Kidney epithelial cell (primary cell): ENCODE measurements at places on chromosomes 5 and 9. TPM values are rescaled to one million over a fixed set of nuclear protein-coding genes. Genes with fewer than 3 reads are reported as not detected.
A peak's percentile ranks its signal among the peaks of the same experiment; 100 is the strongest.

BTNL3 gene
- total RNA-seq, result not detected in 2 replicates

DNA sequence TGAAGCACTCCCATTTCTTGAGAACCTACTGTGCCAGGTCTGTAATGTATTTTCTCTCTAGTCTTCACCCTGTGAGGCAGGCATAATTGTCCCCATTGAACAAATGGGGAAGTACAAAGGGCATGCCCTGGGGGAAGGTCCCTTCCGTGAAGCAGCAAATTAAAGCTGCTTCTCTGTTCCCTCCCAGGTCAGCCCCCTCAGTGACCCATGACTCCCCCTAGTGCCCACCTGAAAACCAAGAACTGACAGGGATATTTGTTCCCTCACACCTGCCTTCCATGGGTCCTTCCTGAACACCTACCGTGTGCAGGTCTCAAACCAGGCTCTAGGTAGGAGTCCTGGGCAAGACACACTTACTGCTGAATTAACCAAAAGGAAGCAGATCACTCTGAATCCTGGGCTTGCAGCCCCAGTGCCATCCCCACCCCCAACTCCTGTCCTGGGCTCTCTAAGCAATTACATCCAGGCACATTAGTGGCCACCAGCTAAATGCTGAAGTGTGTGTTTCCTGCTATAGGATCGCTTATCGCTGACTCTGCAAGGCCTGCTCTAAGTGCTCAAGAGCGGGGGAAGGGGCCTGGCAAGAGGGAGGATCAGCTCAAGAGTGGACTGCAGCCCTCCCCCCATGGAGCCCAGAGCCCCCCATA lies 254.8 kb downstream of the CDK5RAP2 start:
- DNase-seq, result no peak

DNA sequence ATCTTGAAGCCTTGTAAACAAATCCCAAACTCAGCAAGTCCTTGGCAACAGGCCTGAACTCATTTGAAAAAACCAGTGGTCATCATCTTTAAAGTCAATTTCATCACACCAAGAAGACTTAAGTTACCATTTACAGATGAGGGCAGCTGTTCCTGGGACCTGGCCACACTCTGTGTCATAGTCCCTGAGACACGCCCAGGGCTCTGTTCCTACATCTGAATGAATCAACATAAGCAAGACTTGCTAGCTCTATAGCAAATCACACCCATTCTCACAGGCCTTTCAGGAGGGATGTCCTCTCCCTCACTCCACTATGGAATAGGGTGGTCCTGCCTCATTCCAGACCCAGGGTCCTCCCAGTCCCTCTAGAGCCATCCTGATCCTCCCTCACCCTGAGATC lies 142.8 kb downstream of the NSG2 start:
- DNase-seq, result no peak

GRCh38 chr5:33275921-33276627 lies 164.7 kb upstream of the TARS1 start:
- no peak for DNase-seq

DNA sequence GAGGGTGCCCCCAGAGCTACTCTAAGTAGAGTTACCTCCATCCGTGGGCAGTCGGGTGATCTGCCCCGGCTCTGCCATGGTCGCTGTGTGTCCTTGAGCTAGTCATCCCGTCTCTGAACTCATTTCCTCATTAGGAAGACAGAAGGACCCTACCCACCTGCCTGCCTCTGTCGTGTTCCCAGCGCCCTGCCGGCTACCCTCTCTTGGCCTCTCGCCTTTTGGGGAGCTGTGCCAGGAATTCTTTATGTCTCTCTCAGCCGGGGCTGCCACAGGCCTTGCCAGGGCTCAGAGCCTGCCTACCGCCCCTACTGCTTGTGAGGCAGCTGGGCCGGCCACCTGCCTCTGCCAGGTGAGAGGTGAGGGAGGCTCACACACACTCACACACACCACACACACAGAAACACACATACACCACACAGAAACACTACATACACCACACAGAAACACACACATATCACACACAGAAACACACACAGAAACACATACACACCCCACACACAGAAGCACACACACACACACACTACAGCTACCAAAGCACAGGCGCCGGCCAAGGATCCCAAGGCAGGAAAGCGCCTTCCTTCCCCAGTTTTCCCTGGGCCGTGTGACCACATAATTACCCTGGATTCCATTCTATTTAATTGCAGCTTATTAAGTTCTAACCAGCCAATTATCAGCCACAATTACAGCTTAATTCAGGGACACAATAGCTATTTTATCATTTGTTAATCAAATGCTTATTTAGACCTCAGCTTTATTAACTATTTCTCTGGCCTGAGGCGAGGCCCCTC lies 41.7 kb downstream of the UNC5A start:
- DNase-seq, result no peak

- DNase-seq, result no peak
Measured at GRCh38 chr9:110213413-110214044, 5.6 kb upstream of the C9orf152 start.

GRCh38 chr9:108040783-108041182 lies 551.2 kb upstream of the KLF4 start:
- DNase-seq, result peak; percentile 61

DNA sequence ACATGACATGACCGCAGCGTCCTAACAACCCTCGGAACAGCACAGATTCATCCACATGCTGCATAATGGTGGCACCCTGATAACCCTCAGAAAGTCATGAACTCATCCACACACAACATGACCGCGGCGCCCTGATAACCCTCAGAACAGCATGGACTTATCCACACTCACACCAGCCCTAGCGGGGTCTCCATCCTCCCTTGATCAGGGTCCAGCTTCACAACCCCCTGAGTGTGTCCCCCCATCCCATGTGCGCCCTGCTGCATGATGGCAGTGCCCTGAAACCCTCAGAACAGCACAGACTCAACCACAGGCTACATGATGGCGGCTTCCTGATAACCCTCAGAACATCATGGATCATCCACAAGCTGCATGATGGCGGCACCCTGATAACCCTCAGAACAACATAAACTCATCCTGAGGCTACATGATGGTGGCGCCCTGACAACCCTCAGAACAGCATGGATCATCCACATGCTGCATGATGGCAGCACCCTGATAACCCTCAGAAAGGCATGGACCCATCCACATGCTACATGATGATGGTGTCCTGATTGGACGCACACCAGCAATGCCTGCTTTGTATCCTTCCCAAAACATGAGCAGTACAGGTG lies 28.3 kb downstream of the SLC6A3 start:
- no peak for DNase-seq

GRCh38 chr5:8560776-8561175 lies 691.8 kb downstream of the MTRR start:
- DNase-seq, result no peak
